ENCODE measurements at places on chromosomes 16 and 17.

- no peak for DNase-seq
Observed at GRCh38 chr17:41530062-41531048, 2.2 kb upstream of the KRT19 start.

DNA sequence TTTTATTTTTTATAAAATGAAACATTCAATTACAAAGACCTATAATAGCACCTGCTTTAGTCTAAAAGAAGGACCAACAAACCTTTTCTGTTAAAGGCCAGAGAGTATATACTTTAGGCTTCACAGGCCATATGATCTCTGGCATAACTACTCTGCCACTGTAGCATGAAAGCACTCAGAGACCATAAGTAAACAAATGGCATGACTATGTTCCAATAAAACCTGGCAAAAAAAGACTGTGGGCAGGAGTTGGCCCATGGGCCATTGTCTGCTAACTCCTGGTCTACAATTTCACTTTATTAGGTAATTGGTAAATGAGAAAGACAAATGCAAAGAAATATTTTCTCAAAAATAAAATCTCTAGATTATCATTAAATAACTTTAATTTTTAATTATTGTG, 14.9 kb downstream of the CEP112 start:
- DNase-seq, result no peak

- DNase-seq, result no peak
Observed at GRCh38 chr17:75875182-75875939, 3.0 kb downstream of the TRIM47 start.

DNA sequence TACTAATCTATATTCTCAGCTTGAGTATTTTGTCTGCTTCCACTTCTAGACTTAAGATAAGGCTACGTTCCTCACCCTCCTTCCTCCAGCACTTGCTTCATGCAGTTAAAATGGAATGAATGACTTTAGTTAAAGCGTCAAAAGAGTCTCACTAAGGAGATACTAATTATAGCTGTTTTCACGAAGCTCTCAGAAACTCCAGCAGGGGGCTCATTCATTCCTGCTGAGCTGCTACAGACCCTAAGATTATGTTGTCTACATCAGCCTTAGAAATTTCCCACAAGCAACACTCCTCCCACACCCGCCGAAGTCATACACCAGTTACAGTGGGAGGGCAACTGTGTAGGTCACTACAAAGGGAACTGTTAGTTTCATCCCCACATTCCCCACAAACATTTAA, 57.0 kb upstream of the KIFC3 start:
- DNase-seq, result no peak

DNA sequence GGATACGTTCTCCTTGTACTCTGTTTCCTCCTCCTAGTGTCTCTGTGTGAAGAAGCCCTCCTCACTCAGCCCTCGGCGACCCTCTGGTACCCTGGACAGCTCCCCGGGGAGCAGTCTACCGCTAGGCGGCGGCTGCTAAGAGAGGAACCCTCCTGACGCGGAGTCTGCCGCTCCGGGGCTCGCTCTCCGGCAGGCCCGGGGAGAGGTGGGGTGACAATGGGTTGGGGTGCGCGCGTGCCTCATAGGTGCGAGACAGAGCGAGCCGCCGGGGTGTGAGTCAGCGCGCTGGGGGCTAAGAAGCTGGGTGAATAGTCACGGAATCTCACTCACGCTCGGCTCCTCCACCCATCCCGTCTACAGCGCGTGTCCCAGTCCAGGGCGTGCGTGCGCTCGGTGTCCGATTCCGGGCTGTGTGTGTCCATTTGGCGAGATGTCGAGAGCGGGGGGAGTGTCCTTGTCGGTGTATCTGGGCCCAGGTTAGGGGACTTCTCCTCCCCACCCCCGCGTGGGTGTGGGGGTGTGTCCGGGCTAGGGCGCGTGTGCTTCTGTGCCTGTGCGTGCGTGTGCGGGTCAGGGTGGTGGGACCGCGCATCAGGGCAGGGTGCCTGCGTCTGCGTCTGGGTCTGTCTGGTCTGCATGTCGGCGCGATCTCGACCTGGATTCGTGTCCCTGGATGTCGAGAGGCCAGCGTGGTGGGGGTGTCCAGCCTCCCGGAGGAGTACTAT, 577 bp upstream of the HS3ST2 start:
- DNase-seq, result peak; percentile 44

Data from activated CD8-positive, alpha-beta T cell treated with anti-CD3 and anti-CD28 coated beads, Interleukin-2, amount 10 ng/mL, durations not matched to agents 7 days and 5 days (primary cell).